NCI-H1417 (cell line): ENCODE measurements at places on chromosomes 4 and X.

DNA sequence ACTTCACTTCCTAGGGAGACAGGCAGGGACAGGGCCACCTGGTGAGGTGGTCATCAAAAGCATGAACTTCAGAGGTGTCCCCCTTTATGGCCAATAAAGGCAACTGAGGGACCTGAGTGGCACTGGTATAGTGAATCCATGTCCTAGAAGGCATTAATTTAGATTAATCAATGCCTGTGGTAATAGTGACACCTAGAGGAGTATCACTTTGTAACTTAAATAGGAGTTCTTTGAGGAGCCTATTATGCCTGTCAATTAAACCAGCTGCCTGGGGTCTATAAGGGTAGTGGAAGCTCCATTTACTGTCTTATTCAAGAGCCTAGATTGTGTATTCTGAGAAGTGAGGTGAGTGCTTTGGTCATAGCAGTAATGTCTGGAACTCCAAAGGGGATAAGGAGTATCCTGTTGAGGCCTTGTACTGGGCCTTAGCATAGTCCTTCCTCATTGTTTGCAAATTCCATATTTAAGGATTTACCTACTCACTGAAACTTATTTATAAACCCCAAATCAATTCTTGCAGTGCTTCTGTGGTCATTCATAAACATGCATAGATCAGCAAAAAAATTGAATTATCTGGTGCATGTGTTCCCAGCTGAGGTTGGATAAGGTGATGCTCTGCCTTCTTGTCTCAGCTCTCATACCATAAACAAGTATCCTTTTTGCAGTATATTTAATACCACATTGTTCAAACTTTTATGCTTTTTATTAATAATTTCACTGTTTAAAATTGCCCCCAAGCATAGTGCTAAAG lies 213.8 kb upstream of the RADX start:
- DNase-seq: no peak

GRCh38 chr4:106530821-106531220 lies 162.2 kb upstream of the GIMD1 start:
- DNase-seq: no peak

- no peak for DNase-seq
Measured at GRCh38 chr4:1713003-1713851, 1.1 kb upstream of the SLBP start.

GRCh38 chrX:134632355-134632754 lies 25.9 kb downstream of the PLAC1 start:
- no peak for DNase-seq

DNA sequence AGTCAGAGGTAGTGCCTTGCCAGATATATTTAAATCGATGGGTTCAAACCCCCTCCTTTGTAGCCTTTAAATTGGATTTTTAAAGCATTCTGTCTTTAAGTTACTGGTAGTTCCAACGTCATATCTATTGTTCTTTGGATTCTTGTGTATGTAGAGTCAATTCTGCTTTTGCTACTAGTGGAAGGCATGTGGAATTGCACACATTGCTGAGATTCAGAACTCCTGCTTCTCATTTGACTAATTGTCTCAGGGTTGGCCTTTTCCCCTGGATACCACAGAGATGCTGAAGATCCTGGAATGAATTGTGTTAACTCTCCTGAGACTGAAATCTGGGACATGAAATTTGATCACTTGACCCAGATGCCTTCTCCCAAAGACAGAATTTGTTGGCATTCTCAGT lies 328.3 kb upstream of the RPS6KA3 start:
- DNase-seq: no peak

- DNase-seq: no peak
Measured at GRCh38 chrX:82335772-82336171, 1133.9 kb downstream of the SH3BGRL start.

DNA sequence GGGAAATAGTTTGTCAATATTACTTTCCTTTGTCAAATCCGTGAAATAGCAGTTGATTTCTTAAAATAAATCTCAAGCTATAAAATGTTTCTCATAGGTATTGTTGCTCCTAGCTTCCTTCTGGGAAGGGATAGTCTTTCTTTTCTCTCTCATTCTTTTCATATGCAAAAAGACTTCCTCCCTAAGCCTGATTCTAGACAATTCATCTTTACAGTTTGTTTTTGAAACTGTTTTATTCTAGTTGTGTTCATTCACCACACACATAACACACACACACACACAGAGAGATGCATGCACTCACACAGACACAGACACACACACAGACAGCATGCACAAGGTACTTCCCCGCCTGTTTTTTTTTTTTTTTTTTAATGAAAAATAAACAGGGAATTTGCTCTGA lies 18.2 kb downstream of the GLRA3 start:
- no peak for DNase-seq
